Left kidney (tissue), 8 donors: ENCODE measurements at places on chromosomes 11 and 22.

GRCh38 chr11:45546366-45546765, 119.1 kb downstream of the CHST1 start:
- DNase-seq, result no peak

GRCh38 chr22:41343300-41343699, 38.4 kb upstream of the TEF start:
- no peak for DNase-seq

- DNase-seq, result peak; percentile 86
These were observed 100.3 kb upstream of the AKIP1 start for GRCh38 chr11:8810540-8811301.

- no peak for DNase-seq
These were observed 50.8 kb upstream of the OR4C15 start for GRCh38 chr11:55503449-55503848.
